Astrocyte (in vitro differentiated cells and primary cell): ENCODE measurements at places on chromosomes 4 and X. TPM values are rescaled to one million over a fixed set of nuclear protein-coding genes. Genes with fewer than 3 reads are reported as not detected.
A peak's percentile ranks its signal among the peaks of the same experiment; 100 is the strongest.

DNA sequence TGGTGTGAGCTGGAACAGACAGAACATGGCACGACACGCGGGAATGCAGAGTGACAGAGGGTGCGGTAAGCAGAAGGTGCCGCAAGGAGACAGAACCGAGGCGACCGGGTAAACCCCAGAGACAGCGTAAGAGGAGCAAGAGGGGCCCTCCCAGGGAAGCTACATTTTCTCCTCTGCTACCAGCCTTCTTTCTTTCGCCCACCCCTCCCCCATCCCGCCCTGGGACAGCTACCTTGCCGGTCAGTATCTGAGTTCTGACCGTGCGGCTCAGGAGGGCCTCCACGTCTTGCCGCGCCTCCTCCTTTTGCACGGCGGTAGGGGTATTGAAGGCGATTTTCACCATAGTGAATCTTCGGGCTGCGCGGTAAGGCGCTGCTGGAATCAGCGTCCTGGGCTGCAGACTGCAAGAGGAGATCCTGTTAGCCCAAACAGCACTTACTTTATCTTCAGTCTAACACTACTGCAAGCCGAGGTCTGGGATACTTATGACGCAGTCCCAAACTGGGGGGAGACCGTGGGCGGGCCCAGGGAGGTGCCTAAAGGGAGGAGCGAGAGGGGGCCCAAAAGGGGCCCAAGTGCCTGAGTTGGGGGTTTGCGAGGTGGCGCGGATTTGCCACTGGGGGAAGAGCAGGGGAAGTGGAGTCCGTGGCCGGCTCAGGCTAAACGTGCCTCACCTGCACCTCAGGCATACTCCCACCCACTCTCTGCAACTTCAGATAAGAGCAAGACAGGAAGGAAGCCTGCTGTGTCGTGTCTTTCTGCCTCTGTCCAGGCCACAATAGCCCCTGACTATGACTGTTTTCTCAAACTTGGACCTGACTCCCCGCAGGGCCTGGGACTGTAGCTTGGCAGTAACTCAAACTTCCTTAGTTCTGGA lies at the start of gene ITM2A:
TSS of gene ITM2A (minus strand) at position 462 of the 877 bp plus-strand sequence. CDS start at position 343, 119 bp downstream.
- no peak for DNase-seq
- no peak within 1 kb of the TSS for H3K4me3 ChIP-seq
- H3K36me3 ChIP-seq: no peaks in the 10 kb centered on the region
- H3K27ac ChIP-seq: no peak within 1 kb of the TSS
- H3K4me1 ChIP-seq: no peaks in the 10 kb centered on the region
- H3K27me3 ChIP-seq: no peaks in the 10 kb centered on the region

GRCh38 chr4:143397887-143398286 lies 61.2 kb downstream of the GAB1 start:
- H3K4me3 ChIP-seq: no peak overlapping the region
- peaks cover 11% of the 10 kb centered on the region for H3K4me1 ChIP-seq
- H3K36me3 ChIP-seq: no peaks in the 10 kb centered on the region
- no peaks in the 10 kb centered on the region for H3K27me3 ChIP-seq
- H3K27ac ChIP-seq: peak overlapping the region; percentile 43

DNA sequence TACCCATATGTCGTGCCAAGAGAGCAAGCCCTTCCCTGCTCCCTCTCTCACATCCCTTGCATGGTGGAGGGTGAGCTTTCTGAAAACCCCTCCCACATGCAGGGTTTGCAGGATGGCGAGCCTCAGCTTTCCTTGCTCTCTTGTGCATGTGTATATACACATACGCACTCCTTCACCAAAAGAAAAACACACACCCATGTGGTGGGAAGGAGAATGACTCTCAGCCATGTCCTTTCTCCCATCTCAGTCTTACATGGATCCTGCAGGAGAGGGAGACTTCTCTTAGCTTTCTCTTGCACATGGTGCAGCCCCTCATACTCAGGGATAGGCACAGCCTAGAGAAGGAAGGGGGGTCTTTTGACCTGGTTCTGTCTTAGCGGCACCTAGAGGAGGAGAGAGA lies 81.1 kb downstream of the CLCN5 start:
- no peak for DNase-seq
- H3K27me3 ChIP-seq: no peaks in the 10 kb centered on the region
- H3K27ac ChIP-seq: no peak overlapping the region
- no peak overlapping the region for H3K4me3 ChIP-seq

- H3K36me3 ChIP-seq: no peaks in the 10 kb centered on the region
- no peaks in the 10 kb centered on the region for H3K4me1 ChIP-seq
- H3K27me3 ChIP-seq: no peaks in the 10 kb centered on the region
- DNase-seq: peak; percentile 34
These were observed 6.5 kb downstream of the P2RY4 start for GRCh38 chrX:70253377-70254062.

GRCh38 chrX:109684136-109684535 lies 48.9 kb downstream of the ACSL4 start:
- peak; percentile 34 for DNase-seq
- peaks cover 4% of the 10 kb centered on the region for H3K4me1 ChIP-seq

DNA sequence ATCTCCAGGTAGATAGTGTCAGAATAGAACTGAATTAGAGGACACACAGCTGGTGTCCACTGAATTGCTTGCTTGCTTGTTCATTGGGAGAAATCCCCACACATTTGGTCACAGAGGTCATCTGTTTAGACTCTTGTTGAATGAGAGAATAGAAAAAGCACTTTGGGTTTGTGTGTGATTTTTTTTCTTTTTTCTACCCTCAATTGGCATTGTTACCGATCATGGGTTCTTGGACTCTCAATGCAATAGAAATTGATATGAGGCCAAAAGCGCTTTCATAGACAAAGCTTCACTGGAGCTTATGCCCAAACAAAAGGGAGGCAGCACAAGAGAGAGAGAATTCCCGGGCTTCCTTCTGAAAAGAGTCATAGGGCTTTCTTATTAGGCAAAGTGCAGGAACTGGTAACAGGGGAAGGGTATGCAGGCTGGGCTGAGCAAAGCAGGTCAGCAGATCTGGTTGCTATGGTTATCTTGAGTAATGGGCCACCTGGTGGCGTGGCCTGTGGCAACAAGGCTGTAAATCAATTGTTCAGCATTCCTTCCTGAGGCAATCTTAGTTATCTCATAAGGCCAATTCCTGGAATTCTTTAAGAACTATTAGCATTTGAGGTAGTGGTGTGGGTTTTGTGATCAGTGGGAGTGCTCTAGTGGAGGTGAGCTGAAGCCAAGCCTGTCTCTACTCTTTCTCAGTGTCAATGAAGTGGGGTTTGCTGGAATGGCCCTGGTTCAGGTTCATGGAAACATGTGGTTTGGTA lies 5.3 kb upstream of the GPR82 start:
- no peaks in the 10 kb centered on the region for H3K36me3 ChIP-seq
- H3K4me3 ChIP-seq: no peak overlapping the region
- H3K4me1 ChIP-seq: no peaks in the 10 kb centered on the region
- H3K27ac ChIP-seq: no peak overlapping the region

DNA sequence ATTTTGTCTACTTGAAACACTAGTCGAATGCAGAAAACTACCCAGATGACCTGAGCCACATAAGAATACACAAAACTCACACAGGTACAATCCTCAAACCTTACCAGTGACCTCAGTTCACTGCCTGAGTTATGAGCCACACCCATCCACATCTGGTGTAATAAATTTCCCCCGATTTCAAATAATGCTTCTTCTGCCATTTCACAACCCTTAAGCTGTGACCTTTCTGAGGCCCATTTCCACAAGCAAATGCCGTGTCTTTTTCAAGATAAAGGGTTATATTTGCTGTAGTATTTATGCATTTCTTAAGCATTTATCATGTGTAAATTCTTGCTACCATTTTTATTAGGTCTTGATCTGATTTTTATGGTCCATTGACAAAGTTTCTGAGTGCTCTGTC lies 1.8 kb upstream of the ARHGEF38 start:
- no peak for DNase-seq
- H3K36me3 ChIP-seq: no peaks in the 10 kb centered on the region
- H3K27me3 ChIP-seq: no peaks in the 10 kb centered on the region

DNA sequence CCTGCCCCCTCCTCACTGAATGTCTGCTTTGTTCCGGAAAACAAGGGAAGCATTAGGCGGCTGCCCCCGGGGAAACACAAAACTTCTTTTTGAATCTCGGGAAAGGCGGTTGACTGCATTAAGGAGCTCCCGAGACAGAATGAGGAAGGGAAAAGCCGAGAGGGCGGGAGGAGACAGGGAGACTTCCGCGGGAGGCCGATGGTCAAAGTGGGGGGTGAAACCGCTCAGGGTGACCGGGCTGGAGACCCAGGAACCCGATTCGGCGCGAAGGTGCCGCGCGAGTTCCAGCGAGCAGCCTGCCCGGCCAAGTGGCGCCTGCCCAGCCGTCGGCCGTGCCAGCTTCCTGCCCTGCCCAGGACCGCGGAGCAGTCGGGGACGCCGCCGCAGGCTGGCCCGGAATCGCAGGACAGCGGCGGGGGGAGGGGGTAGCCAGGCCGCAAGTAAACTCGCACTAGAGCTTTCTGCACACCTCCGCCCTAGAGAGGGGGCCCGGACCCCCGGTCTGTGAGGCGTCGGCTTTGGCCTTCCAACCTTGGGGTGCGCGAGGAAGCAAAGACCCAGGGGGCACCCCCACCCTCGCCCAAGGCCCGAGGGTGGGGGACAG lies 55.1 kb upstream of the BCOR start:
- no peaks in the 10 kb centered on the region for H3K27me3 ChIP-seq
- no peaks in the 10 kb centered on the region for H3K36me3 ChIP-seq
- H3K4me3 ChIP-seq: peak overlapping the region; percentile 37
- no peak for DNase-seq
- peaks cover 7% of the 10 kb centered on the region for H3K4me1 ChIP-seq

DNA sequence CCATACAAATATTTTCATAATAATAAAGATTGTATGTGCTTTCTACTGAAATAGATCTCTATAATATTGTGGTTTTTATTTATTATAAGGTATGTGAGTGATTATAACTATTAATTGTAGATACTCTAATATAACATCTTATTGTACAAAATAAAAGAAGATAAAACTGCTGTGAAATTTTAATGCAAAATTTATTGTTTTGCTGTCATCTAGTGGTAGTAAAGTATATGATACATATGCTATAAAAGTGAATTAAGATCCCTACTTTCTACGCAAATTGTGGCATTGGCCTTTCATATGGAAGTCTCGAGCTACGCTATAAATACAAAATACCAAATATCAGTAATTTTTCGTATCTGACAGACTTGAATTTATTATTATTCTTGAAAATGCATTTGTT lies 19.3 kb downstream of the YIPF7 start:
- H3K27me3 ChIP-seq: no peaks in the 10 kb centered on the region
- H3K4me1 ChIP-seq: no peaks in the 10 kb centered on the region
- no peak overlapping the region for H3K27ac ChIP-seq
- H3K36me3 ChIP-seq: no peaks in the 10 kb centered on the region
- no peak overlapping the region for H3K4me3 ChIP-seq

Gene XKRX
- total RNA-seq: not detected in 2 replicates

Gene SHROOM2
- 15.9 and 16.0 TPM in 2 replicates for total RNA-seq

DNA sequence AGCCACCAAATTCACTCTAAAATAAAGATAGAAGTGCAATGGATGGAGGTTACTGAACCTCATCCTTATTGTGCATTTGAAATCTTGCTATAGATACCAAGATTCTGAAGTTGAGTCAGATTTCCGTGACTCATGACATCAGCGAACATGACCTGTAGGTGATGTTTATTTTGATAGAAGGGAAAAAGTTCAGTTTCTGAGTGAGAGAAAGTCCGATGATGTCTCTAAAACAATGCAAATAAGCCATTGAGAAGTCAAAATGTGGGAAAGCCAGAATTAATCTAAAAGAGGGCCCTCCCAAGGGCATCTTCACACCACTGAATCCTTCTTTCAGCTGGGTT lies 20.0 kb downstream of the PHOX2B start:
- no peaks in the 10 kb centered on the region for H3K4me1 ChIP-seq
- no peak overlapping the region for H3K4me3 ChIP-seq
- no peaks in the 10 kb centered on the region for H3K36me3 ChIP-seq
- DNase-seq: no peak
- no peak overlapping the region for H3K27ac ChIP-seq
- peaks cover 18% of the 10 kb centered on the region for H3K27me3 ChIP-seq

DNA sequence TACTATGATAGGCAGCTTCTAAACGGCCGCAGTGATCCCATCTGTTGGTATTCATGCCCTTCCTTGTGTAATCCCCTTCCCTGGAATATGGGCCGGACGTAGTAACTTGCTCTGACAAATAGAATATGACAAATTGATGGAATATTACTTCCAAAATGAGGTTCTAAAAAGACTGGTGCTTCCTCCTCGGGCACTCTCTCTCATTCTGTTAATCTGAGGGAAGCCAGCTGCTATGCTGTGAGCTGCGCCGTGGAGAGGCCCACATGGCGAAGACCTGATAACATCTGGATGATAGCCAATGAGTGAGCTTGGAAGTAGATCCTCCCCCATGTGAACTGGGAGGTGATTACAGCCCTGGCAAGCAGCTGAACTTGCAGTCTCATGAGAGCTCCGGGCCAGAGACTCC lies 27.2 kb upstream of the SLC25A4 start:
- DNase-seq: peak; percentile 81
- no peaks in the 10 kb centered on the region for H3K36me3 ChIP-seq
- no peak overlapping the region for H3K4me3 ChIP-seq
- H3K27ac ChIP-seq: no peak overlapping the region

DNA sequence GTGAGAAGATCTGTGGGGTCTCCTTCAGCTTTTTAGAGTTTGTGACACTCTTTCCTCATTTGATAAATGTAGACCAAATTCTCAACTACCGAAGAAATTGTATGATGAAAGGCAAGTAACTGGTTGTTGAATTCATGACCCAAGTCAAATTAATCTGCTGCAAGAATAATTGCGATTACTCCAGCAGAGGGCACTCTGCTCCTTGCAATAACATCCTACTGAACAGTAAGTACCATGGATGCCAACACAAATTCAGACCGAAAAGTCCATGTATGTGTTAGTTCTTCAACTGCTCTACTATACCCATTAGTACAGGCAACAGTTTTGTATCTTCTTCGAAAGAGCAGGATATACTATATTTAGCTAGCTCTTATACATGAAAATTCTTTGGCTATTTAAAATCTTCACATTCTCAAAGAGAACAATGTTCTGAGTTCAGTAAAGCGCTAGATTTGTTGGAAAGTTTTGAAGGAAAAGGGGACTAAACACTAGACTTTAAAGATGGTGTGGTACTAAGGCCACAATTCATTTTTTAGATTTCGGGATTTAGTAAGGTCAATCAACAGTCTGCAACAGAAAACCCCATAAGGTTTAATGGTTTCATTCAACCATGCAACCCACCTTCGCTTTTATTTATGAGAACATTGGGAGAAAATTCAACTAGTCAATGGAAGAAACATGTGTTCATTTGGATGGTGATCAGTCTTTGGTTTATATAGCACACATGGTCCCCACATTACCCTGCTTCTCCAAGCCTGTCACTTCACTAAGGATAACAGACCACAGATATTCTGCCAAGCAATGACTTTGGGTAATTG lies 105.4 kb upstream of the TBC1D9 start:
- no peaks in the 10 kb centered on the region for H3K36me3 ChIP-seq
- no peaks in the 10 kb centered on the region for H3K27me3 ChIP-seq
- DNase-seq: peak; percentile 74

Gene DKK2
- 2.1 and 3.3 TPM in 2 replicates for total RNA-seq

DNA sequence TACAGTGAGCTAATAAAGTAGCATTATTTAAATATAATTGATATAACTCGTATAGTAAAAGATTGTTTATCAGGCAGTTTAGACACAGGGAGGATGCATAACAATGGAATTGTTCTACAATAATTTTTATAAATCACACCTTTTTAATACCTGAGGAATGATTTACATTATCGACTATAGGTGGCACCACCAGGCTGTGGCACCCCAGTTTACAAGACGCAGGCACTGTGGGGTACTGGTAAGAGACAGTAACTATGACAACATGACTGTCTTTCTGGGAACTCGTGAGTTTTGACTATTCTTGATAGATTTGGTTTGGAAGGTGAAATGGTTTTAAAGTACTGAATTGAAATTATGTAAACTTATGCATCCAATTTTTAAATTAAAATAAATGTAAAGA lies 27.1 kb upstream of the STBD1 start:
- H3K4me3 ChIP-seq: no peak overlapping the region
- no peaks in the 10 kb centered on the region for H3K36me3 ChIP-seq
- no peak overlapping the region for H3K27ac ChIP-seq
- H3K4me1 ChIP-seq: no peaks in the 10 kb centered on the region
- no peak for DNase-seq
